ENCODE measurements at places on chromosomes 4 and X.

GRCh38 chr4:69957209-69957608 is 8.3 kb downstream of the CSN2 start:
- DNase-seq: no peak

- no peak for DNase-seq
Observed at GRCh38 chr4:43103048-43103447, 210.5 kb downstream of the GRXCR1 start.

- DNase-seq: no peak
Observed at GRCh38 chr4:6492861-6493657, 20.6 kb upstream of the PPP2R2C start.

DNA sequence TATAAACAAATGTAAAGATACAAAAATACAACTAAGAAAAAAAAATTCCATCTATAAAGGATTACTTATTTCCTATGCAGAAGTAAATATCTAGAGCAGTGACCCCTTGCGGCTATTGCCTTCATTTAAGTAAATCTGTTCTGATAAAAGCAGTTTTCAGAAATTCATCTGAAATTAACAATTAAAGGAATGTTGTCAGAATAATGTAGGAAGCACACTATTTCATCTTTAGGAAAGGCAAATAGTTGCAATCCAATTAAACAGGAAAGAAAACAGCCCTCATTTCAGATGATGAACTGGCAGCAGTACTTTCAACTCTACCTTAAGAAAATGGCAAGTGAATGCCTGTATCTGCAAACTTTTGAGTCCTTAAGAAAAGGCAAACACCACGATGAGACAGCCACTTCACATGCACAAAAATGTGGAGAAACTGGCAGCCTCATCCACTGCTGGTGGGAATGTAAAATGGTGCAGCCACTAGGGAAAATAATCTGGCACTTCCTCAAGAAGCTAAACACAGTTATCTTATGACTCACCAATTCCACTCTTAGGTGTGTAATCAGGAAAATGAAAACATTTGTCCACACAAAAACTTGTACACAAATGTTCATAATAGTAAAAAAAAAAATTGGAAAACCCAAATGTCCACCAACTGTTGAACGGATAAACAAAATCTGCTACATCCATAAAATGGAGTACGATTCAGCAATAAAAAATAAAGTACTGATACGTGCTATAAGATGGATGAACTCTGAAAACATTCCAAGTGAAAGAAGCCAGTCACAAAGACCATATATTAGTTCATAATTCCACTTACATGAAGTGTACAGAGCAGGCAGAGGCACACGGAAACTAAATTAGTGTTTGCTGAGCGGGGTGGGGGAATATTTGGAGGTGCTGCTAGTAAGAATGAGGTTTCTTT is 2.0 kb upstream of the THAP9 start:
- no peak for DNase-seq

DNA sequence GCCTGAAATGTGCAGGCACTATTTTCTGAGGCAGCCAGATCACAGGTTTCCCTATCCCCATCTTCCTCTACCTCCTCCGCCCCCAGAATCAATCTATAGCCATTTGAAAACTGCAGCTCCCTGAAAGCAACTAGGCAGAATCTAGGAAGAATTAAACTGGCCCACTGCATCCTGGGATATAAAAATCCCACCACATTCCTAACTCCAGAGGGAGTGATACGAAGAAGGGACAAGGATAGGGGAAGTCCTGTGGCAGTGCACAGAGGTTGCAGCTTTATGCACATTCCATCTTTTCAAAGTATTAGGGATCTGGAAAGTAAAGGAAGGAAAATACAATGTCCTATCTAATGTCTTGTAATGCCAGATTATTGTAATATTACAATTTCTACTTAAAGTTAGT is 18.3 kb upstream of the HERC3 start:
- no peak for DNase-seq

- DNase-seq: no peak
Observed at GRCh38 chrX:150465881-150466775, 102.3 kb upstream of the MTM1 start.

DNA sequence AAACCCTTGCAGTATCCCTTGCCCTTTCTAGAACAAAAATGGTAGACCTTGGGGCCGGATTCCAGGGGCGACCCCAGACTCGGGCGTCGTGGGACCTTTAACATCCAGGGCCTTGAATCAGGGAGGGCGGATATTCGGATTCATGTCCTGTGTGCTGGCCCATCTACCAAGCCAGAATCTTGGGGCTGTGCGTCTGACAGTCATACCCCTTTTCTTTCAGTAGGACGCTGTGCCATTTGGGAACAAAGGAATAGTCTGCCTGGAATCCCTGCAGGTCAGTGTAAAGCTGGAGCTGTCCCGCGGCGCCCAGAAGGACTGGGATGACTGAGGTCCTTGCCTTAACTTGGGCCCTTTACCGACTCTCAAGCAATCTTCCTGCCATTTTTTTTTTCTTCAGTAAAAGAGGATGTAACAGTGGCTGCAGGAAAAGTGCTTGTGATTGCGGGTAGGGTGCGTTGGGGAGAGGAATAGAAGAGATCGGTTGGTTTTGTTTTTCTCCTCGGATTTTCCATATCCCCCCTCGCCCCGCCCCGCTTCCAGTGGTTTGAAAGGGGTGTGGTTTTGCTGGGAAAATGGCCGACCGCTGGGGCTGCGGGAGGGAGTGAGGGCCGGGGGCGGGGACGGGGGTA is 518 bp downstream of the ARMCX1 start:
- DNase-seq: no peak

DNA sequence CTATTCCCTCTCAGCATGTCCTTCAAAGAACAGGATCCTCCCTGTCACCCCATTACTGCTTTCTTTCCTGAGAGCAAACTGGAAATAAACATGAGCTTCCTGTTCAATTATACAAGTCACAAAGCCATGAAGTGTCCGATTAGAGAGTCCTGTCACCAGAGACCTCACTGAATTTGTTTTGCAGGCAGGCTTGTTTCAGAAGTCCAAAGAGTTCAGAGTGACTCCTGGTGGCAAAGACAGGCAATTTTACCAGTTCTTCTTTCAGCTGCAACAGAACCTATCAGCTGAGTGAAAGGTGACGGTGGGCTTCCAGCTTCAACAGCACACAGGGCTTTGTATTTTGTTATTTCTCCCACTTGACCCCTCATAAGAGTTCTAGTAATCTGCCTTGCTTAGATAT is 6.4 kb downstream of the ELK1 start:
- DNase-seq: no peak

DNA sequence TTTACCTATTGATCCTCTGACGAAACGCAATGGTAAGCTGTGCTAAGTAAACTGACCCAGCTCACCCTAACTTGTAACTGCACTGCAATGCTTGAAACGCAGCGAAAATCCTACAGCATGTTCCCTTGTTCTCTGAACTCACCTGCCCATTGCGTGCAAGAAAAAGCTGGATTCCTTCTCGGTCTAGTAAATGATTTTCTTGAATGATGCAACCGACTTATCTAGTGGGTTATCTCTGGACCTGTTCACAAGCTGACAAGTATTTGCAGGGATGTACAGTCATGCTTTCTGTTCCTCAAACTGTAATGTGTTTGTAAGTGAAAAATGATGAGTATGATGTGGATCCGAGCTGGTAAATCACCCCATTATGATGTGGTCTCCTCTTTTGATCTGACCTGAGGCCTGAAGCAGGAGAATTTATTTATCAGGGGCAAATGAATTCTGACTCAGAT is 140.1 kb downstream of the BTC start:
- no peak for DNase-seq

GRCh38 chr4:1231637-1232360 is 17.1 kb downstream of the CTBP1 start:
- DNase-seq: no peak

GRCh38 chrX:110268886-110269285 is 49.0 kb downstream of the AMMECR1 start:
- DNase-seq: no peak

GRCh38 chr4:8079031-8079885 is 79.4 kb downstream of the ABLIM2 start:
- no peak for DNase-seq

DNA sequence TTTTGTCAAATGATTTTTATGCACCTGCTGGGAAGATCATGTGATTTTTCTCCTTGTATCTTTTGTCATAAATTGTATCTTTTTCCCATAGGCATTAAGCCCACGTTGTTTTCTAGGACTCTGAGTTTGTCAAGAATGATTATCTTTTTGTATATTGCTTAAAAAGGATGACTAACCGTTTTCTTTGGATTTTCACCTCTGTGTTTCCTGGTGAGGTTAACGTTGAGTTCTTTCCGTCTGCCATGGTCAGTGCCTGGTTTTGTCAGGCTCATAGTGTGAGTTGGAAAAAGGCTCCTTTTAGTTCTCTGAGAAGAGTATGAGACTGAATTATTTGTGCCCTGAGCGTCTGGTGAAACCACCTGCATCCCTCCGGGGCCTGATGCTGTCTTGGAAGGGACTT is 21.9 kb downstream of the PCGF3 start:
- DNase-seq: no peak

DNA sequence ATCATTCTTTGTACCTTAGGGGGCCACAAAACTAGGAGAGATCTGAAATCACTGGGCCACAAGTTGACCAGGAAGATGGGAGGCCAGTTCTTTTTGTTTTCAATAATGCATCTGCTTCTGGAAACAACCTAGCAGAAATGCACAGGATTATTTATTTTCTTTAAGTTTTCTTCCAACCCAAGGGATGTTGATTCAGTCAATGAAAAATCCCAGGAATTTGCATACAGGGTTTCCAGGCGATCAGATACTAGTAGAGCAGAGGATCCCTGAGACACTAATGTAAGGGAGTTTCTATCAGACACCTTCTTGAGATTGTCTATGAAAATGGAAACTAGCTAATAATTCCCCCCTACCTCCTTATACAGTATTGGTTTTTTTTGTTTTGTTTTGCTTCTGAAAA is 7.4 kb downstream of the ATOH1 start:
- DNase-seq: no peak

DNA sequence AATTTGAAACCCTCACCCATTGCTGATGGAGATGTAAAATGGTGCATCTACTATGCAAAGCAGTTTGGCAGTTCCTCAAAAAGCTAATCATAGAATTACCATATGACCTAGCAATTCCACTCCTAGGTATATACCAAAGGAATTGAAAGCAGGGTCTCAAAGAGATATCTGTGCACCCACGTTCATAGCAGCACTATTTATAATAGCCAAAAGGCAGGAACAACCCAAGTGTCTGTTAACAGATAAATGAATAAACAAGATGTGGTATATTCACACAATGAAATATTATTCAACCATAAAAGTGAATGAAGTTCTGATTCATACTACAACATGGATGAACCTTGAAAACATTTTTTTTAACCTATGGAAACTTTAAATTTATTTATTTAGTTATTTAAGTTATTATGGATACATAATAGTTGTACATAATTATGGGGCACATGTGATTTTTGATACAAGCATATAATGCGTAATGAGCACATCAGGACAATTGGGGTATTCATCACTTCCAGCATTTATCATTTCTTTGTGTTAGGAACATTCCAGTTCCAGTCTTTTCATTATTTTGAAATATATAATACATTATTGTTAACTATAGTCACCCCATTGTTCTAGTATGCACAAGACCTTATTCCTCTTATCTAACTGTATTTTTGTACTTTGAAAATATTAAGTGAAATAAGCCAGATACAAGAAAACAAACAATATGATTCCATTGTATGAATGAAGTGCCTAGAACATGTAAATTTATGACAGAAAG is 205.6 kb upstream of the CNKSR2 start:
- DNase-seq: no peak

GRCh38 chr4:40881851-40882250 is 132.1 kb downstream of the NSUN7 start:
- no peak for DNase-seq

GRCh38 chr4:141511055-141511454 is 125.3 kb upstream of the IL15 start:
- DNase-seq: no peak

DNA sequence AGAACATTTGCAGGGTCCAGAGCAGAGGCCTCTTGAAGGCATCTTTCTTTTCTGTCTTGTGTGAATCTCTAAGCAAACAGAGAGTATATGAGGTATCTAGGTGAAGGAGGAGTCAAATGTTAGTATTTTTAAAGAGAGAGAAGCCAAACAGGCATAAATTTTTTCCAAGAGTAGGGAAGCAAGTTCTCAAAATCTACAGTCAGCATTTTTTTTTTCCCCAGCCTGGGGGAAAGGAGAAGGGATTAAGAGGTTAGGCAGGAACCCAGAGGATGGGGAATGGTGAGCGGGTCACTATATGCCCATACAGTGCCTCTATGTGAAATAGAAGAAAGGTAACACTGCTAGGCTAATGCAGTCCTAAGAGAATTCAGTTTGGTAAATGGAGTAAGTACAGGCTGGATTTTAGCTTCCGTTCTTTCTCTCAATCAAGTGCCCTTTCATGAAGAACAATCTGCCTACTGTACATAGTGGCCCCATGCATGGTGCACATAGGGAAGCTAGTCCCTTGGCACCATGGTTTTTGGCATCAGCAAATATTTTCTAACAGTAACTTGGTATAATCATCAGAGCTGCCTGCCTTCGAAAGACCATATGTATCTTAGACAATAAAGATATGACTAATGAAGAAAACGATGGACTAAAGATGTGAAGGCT is 163.1 kb upstream of the MAB21L2 start:
- DNase-seq: no peak

GRCh38 chr4:167290678-167291077 is 56.4 kb upstream of the SPOCK3 start:
- DNase-seq: no peak

DNA sequence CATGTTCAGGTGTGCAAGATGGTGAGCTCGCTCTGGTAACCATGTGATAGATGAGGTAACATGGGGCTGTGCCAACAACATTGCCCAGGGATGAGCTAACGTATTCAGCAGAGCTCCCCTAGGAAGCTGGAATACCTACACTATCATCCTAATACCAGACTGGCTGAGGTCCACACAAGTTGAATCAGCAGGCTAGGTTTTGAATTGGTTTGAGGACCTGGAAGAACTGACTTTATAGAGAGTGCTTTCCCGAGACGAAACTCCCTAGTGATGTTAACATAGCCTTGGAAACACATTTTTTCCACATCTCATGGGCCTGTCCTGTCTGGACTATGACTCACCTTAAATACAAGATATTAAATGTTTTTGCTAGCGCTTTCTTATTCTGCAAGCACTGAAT is 56.7 kb downstream of the IGFBP7 start:
- no peak for DNase-seq

DNA sequence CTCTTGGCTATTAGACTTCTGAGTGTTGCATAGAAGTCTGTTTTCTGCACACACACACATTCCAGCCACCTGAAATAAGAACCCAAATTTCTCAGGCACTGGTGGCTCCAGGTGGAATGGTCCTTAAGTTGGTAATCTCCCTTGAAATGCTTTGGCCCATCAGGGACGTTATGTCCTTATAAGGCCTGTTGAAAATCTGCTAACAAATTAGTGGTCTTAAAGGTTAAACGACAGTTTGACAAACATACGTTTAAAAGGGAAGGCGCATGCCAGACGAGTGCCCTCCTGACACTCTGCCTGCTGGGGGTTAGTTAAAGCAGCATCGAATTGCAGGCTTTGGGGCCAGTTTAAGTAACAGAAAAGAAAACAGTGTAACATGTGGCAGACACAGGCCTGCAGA is 125.0 kb downstream of the TBX22 start:
- DNase-seq: no peak
